Esophagus squamous epithelium (tissue), 5 donors: ENCODE measurements at places on chromosomes 11 and 22.

GRCh38 chr22:20037419-20037818, 16.5 kb downstream of the TANGO2 start:
- DNase-seq: no peak

- no peak for DNase-seq
Observed at GRCh38 chr22:20671409-20672081, 102.4 kb upstream of the SERPIND1 start.

DNA sequence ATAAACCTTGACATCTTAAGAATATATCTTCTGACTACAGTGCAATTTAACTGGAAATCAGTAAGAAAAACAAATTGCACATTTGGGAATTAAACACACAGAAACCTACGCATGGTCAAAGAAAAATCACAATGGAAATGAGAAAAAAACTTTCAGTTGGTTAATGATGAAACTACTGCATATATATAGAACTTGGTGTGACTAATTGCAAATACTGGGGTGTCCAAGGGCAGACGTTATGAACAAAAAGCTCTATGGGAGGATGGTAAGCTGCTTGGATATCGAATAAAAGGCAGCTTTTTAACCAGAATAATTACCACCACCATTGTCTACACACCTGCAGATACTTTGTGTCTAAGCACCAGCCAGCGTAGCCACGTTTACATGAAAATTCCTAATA, 791 bp downstream of the GDPD4 start:
- DNase-seq: no peak

DNA sequence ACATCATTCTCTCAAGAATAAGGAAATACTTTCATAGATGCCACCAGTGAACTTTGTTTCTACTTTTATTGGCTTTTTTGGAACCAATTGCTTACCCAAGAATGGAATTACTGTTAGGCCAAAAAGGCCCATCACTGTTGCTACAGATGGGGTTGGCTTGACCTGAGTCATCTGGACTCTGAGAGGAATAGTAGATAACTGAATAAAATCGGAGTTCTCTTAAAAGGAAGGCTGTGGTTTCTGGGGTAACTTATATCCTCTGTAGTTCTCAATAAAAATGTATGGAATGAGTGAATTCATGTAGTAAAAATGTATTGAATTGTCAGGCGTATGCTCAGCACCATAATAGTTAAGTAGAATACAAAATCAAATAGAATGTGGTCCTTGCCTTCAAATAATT, 56.6 kb downstream of the ARHGEF12 start:
- no peak for DNase-seq

DNA sequence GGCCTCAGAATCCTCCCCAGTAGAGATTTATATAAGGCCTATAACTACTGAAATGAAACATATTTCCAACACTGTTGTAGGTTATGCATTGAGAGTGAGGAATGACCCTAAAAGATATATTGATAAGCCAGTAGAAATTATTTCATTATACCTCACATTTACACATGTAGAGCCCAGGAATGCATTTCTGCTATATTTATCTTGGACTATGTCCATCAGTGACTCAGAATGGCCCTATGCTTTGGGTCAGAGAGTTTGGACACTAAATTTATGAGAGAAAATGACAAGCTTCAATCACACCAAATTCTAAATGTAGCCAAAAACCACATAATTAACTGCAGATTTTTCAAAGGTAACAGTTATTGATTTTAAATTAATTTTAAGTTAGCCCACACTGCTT, 761.9 kb downstream of the DLG2 start:
- no peak for DNase-seq

DNA sequence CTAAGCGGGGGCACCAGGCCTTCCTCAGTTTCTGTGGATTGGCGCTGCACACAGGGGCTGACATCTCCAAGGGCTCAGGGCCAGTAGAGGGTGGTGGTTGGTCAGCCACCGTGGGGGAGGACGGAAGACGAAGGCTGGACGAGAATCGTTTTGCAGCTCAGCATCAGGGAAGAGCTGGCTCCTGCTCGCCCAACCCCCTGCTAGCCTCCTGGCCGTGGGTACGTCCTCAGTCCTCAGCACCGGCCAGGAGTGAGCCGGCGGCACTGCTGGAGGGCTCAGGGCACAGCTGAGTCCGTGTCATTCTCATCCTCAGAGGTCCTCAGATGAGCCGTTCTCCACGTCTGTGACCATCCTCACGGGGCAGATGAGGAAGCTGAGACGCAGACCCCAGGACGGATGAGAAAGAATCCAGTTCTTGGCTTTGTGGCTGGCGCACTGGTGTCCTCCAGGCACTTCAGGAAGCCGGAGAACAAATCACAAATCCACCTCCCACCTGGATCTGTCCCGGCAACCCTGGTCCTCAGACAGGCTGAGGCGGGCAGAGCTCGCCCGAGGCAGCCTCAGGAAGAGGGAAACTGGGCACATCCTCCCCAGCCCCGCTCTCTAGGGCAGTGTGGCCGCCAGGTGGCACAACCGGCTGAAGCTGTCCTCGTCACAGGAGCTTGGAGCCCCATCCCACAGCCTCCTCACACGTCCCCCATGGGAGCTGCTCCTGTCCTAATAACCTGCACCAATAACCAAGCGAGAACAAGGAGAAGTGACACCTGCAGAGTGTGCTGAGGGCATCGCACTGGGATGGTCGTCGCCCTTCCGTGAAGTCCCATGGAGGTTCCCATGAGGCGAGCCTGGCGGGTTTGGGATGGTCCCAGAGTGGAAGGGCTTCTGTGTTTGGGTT, 393.7 kb downstream of the BRD1 start:
- no peak for DNase-seq

DNA sequence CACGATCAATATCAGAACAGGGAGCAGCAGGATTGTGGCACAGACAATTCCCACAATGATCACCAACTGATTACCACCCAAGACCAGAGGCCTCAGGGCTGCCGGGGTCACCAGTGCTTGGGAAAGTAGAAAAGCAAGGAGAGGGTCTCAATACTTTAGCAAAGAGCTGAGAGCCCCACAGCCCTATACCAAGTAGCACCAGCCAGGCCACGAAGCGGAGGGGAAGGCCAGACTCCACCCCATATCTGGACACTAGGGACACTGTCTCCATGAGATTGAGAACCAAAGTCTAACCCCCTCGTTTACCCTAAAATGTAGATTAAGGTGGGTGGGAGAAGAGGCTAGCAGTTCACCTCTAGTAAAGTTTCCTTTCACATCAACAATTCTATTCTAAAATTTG, 24.1 kb upstream of the SCN2B start:
- DNase-seq: no peak

GRCh38 chr11:112566124-112566523, 305.5 kb upstream of the PLET1 start:
- DNase-seq: no peak

GRCh38 chr11:63765688-63766241, 2.8 kb downstream of the ZFTA start:
- DNase-seq: no peak

DNA sequence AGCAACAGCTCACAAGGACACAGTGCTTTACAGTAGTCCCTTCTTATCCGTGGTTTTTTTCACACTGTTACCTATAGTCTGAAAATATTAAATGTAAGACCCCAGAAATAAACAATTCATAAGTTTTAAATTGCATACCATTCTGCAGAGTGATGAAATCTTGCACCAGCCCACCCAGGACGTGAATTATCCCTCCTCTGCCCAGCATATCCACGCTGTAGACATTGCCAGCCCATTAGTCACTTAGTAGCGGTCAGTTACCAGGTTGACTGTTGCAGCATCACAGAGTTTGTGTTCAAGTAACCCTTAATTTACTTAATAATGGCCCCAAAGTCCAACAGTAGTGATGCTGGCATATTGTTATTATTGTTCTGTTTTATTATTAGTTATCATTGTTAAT, 3.6 kb downstream of the CLTCL1 start:
- no peak for DNase-seq

DNA sequence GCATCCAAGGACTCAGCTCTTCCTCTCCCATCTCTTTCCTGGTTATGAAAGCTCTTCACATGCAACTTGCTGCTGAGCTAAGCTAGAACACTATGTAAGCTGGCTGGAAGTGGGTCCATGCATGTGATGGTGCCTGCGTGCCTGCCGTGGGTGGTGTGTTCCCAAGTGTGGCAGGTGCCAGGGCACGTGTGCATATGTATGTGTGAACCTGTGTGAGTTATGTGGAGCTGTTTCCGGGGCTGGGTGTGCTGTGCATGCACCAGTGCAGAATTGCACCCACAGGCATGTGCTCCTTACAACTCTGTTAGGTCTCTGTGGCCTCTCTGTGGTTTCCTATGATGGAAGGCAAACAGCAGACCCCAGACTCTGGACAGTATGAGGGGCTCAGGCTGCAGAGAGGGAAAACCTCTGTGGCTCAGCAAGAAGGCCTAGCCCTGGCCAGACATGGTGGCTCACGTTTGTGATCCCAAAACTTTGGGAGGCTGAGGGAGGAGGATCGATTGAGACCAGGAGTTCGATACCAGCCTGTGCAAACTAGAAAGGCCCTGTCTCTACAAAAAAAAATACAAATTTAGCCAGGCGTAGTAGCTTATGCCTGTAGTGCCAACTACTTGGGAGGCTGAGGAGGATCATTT, 4.1 kb upstream of the P2RY6 start:
- DNase-seq: no peak

GRCh38 chr22:29198240-29198639, 7.5 kb upstream of the EMID1 start:
- DNase-seq: no peak

DNA sequence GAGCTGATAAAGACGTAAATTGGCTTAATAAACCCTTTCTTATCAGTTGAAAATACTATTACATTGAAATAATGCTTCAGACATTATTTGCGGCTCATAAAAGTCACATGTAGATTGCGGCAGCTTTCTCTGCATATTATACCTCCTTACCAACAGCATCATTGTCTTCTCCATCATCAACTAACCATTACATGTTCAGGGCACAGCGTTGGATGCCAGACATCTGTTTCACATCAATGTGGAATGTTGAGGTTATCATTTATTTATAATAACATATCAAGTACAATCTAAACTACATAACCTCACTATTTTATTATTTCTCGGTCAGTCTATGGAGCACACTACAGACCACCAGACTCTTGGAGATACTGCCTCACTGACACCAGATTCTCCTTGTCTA, 573.8 kb upstream of the FAT3 start:
- DNase-seq: no peak

DNA sequence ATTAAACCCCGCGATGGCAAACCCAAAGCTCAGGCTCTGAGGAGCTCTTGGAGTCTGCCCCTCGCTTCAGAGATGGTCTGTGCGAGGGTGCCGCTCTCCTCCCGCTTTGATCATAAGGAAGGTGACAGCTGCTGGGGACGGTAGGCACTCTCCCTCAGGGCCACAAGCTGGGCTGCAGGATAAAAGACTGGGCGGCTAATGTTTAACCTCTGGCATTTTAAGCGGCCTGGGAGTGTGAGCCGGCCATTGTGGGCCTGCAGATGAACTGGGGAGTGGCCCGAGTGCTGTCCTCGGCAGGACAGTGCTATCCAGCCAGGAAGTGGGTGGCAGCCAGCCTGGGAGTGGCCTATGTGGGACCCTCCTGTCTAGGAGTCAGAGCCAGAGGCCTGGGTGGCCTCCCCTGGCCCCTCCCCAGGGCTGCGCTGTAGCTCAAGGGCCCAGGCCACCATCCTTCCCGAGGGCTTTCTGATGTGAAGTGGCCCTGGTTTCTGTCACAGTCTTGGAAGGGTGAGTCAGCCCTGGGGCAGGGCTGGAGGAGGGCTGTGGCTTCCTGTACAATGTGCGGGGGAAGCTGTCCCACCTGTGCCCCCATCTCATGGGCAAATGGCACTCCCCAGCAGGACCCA, 58.7 kb upstream of the PRODH start:
- no peak for DNase-seq

DNA sequence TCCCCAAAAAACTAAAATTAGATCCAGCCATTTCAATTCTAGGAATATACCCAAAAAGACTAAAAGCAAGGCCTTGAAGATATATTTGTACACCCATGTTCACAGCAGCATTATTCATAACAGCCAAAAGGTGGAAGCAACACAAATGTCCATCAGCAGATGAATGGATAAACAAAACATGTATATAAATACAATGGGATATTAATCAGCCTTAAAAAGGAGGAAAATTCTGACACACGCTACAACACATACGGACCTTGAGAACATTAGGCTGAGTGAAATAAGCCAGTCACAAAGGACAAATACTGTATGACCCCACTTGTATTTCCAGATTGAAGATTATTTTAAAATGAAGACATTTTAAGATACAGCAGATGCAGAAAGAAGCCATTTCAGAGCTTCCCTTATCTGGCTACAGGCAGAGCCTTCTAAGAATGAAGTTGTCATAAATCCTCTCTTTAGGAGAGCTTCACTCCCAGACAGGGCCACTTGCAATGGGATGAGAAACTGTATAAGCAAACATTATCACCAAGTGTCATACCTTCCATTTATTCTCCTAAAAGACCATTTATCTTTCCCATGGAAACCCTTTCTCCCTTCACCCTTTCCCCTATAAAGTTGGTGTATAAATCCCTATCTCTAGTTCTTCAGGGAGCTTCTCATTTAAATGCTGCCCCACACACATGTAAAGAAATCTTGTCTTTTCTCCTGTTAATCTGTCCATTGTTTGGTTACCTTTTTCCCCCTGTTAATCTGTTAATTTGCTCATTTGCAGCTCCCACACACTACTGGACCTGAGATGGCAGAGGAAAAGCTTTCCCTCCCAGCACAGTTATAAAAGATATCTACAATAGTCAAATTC, 19.3 kb upstream of the TOP3B start:
- no peak for DNase-seq

- DNase-seq: no peak
Observed at GRCh38 chr11:28366549-28367346, 258.6 kb downstream of the METTL15 start.

DNA sequence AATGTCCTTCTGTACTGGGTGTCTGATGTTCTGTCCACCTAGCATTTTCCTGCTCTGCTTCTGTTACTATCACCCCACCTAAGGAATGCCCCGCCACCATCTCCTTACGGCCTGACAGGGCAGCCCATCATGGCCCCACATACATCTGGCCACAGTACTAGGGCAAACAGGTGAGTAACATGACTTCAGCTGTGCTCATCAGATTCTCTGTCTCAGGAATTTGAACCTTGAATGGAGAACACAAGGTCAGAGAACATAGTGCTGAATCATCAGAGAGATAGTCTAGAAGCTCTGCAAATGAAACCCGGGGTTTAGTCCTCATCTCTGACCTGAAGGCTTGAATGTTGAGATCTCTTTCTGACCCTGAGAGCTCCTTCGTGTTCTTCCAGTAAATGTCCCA, 32.4 kb downstream of the ZC3H12C start:
- no peak for DNase-seq
